ENCODE measurements at places on chromosomes 5 and 9.

DNA sequence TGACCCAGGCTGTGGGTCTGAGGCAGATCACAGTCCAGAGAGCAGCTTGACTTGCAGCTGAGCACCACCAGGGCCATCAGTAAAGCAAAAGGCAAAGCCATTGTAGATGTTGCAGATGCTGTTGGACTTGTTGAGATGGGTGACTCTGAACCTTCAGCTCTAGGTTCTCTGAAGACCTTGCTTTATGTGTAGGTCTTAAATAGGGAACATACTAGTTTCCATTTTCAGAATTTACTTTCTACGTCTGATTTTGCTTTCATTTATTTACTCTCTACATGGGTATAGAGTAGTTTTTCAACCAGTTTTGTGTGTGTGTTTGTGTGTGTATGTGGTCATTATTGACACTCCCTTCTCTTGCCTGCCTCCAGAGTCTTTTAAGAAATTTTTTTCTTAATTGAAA, at the start of gene IFNA6:
Gene IFNA6 (minus strand): TSS at position 101 of the 400 bp plus-strand sequence. CDS start 0 bp downstream, at position 101.
- no peak for DNase-seq

DNA sequence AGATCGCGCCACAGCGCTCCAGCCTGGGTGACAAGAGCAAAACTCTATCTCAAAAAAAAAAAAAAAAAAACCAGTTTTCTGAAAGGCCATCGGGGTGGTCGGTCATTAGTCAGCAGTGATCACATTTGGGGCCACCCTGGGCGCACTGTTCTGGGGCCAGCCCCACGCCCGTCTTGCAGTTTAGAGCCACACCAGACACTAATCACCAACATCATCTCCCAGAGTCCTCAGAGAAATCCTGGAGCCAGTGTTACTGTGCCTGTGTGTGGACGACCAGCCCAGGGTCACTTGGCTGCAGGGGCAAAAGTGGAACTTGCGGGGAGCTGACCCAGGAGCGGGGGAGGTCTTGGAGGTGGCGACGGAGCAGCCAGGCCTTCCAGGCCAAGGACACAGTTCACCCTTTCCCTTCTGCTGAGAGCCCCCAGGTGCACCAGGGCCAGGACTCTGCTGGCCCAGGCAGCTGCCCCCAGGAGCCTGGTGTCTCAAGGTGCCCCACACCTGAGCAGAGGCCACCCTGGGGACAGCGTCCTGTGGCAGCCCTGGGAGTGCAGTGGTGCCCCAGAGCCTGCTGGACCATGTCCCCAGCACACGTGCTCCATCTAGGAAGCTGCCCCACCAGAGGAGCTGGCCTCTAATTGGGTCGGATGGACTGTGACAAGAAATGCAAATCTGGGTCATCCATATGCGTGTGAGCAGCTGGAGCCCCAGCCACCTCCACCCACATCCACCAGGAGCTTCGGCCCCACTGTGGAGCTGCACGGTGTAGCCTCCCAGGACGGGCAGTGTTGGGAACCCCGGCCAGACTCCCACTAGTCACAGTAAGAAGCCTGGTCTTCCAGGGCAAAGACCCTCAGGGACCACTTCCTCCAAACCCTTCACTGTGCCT, 51.1 kb downstream of the NEK6 start:
- DNase-seq = no peak

- no peak for DNase-seq
Measured at GRCh38 chr9:71897577-71897976, 13.4 kb downstream of the ABHD17B start.

GRCh38 chr9:88258601-88259000, 120.3 kb upstream of the SPATA31C2 start:
- peak; percentile 49 for DNase-seq

- peak; percentile 83 for DNase-seq
Measured at GRCh38 chr5:39520232-39520572, 95.4 kb upstream of the DAB2 start.

DNA sequence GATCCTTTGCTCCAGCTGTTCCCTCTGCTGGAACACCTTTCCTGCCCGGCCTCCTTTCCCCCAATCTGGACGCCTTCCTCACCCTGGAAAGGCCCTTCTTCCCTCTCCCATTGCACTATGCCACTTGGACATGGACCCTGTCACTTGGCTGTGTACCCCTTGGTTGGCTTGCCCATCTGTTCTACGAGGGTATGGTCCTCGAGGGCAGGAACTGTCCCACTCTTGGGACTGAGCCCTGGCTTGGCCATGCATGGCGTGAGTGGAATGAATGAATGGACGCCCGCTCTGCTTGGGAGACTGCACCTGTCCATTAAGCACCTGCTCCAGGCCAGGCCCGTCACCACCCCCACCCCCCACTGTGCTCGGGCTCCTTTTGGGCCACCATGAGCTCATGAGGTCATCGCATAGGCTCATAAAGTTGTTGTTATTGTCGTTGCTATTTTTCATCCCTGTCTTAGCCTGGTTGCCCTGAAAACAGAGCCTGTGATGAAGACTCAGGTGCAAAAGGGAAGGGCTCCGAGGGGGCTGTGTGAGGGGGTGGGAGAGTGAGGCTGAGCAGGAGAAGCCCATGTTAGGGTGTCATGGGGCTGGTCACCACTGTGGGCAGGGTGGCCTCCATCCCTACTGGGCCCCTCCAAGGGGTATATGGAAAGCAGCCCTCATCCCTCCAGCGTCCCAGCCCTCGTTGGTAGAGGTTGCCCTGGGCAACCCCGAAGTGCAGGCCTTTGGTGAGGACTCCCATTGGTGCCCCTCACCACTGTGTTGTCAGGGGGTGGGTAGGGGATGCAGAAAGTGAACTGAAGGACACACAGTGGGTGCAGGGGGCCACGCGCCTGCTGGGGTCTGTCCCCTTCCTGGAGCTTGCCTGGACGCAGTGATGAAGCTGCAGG, 57.2 kb upstream of the IER5L start:
- no peak for DNase-seq

DNA sequence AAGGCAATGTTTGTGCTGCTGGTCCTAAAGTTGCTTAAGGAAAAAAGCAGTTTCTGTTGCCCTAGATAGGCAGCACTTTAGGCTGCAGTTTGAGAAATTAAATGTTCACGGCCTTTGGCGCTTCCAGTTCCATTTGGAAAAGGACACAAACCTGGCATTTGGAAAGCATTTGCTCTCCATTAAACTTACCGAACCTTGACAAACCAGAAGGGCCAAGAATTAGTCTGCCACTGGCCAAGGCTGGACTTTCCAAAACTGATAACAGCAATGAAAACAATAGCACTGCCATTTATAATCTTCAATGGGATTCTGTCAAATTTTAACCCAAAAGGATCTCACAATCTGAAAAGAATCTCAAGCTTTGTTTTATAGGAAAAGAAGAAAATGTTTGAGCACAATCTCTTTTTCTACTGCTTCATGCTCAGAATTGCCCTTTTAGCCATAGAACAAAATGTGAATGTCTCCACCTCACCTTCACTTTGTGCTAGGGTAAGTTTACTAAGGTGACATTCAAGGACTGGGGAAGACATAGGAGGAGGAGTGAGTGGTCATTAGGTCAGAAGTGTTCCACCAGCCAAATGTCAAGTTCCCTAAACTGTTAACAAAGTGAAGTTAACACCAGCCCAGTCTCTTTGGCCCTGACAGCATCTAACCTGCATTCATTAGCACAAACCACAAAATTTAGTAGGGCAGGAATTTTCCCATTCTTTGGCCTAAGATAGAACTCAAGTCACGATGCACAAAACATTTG, 583.4 kb upstream of the DMAC1 start:
- DNase-seq = no peak

DNA sequence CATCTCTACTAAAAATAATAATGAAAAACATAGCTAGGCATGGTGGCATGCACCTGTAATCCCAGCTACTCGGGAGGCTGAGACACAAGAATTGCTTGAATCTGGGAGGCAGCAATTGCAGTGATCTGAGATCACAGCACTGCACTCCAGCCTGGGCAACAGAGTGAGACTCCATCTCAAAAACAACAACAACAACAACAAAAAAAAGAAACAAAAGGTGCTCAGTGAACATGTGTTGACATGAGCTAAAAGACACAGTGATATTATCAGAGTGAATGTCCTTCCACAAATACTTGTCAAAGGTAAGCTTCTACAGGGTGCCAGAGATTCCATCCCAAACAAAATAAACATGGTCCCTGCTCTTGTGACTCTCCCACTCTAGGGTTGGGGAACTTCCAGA, 75.2 kb upstream of the LMX1B start:
- DNase-seq = no peak

- no peak for DNase-seq
Measured at GRCh38 chr9:106875529-106875928, 12.6 kb downstream of the ZNF462 start.

DNA sequence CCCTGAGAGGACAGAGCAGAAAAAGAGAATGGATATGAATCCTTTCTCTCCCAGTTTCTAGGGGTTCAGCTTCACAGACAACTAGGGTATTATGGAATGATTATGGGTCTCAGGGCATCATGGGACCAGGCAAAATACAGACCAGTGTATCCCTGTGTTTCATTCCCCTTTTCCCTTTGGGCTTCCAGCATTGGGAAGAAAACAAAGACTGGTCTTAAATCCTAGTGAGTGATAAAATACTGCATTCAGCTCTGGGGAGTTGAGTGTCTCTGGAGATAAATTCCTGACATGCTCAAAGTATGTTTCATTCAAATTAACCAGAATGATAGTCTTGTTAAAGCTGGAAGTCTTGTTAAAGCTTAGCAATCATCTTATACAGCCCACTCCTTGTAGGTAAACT, 2.4 kb upstream of the POU4F3 start:
- DNase-seq = no peak

- DNase-seq = no peak
Measured at GRCh38 chr9:121082075-121082474, 7.3 kb downstream of the CNTRL start.
